LHCN-M2 (cell line): ENCODE measurements at places on chromosomes 11 and 22. TPM values are rescaled to one million over a fixed set of nuclear protein-coding genes. Genes with fewer than 3 reads are reported as not detected.

DNA sequence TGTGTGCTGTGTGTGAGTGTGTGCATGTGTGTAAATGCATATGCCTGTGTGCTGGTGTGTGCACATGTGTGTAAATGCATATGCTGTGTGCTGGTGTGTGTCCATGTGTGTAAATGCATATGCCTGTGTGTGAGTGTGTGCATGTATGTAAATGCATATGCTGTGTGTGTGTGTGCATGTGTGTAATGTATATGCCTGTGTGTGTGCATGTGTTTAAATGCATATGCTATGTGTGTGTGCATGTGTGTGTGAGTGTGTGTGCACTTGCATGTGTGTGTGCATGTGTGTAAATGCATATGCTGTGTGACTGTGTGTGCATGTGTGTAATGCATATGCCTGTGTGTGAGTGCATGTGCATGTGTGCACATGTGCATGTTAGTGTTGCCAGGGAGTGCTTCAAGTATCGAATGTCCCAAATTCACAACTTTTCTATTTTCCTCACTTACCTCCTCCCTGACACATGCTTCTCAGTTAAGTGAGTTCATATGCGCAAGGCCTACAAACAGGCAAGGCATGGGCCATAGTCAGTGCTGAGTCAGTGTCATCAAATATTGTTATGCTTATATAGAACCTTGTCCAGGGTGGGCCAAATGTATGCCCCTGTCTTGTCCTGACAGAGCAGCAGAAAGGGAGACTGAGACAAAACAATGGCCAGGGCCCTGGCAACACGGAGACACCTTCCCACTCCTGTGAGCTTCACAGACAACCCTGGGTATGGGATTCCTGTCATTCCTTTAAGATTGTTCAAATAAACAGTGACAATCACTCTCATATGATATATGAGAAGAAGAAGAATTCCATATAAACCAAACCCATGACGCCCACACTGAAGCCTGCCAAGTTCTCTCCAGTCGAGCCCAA lies 38.6 kb downstream of the GGTLC2 start:
- no peak for DNase-seq

GRCh38 chr11:64233913-64234586 lies at the start of gene VEGFB:
Gene VEGFB (plus strand): TSS chr11:64234584. CDS start chr11:64234834, 250 bp downstream.
- DNase-seq: no peak

DNA sequence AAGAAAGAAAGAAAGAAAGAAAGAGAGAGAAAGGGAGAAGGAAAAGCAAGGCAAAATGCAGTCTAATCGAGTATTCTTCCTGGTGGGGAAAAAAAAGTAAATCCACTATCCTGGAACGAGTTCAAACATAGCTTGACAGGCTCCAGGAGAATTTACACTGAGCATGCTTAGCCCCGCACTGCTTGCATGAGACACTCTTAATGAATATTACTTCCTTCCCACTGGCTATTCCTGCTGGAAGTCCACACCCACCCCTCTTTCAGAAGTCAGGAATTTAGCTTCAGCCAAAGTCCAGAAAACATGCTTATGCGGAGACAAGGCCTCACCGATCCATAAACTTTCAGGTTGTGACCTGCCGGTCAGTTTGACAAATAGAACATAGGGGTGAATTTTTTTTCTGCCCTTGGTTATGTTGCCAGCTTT lies 251.8 kb upstream of the BLID start:
- DNase-seq: no peak

DNA sequence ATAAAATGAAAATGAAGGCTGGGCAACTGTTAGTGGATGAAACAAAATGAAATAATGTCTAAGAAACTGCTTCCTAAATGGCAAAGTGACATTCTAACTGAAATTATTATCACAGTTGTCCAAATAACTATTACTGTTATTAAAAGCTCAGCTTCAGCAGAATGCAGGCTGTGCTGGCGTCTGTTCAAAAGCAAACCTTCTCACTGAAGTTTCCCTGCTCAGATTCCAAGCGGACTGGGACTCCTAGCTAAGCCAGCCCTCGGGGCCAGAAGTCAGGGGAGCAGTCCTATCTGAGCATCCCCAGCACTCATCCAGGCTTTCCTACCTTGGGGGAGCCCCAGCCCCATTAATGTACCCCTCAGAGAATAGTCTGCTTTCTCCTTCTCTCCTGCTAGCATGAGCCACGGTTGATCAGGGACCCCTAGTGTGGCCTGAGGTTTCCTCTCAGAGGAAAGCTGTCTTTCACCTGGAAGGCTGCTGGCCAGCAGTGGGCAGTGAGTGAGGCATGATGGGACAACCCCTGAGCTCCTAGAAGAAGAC lies 1167.3 kb downstream of the TBC1D22A start:
- DNase-seq: no peak

The NPTXR gene
- total RNA-seq: 0.06 and 0.23 TPM in 2 replicates
